ENCODE measurements at places on chromosomes 6 and 20.

DNA sequence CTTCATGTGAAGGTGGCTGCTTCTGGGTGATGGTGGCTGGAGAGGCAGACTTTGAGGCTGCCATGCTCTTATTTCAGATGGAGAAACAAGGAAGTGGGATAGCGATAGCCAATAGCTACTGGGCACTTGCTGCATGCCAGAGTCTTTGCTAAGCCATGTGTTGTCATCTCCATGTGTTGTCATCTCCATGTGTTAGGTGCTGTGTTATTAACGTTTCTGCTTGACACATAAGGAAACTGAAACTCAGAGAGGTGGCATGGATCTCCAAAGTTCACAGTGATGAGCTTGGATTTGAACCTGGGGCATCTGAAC is 16.9 kb downstream of the KIAA1755 start:
- no peak for DNase-seq

DNA sequence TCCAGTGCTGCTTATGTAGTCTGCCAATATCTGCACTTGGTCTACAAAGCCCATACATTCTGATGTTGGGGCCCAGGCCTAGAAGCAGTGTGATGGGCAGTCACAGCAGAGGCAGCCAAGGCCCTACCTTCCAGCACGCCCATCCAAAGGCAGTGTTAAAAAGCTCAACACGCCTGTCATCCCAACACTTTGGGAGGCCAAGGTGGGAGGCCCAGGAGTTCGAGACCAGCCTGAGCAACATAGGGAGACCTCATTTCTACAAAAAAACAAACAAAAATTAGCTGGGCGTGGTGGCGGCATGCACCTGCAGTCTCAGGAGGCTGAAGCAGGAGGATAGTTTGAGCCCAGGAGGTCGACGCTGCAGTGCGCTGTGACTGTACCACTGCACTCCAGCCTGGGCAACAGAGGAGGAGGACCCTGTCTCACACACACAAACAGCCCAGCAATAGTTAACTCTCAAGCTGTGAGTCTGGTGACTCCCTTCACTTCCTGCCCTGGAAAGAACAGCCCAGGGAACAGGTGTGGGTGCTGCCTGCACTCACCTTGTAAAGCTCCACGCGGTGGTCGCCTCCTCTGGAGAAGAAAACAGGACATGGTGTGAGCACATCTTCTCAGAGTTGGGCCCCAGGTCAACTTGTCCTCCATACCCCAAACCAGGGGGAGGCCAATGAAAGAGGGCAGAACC is 68.8 kb downstream of the PYGB start:
- DNase-seq: no peak

DNA sequence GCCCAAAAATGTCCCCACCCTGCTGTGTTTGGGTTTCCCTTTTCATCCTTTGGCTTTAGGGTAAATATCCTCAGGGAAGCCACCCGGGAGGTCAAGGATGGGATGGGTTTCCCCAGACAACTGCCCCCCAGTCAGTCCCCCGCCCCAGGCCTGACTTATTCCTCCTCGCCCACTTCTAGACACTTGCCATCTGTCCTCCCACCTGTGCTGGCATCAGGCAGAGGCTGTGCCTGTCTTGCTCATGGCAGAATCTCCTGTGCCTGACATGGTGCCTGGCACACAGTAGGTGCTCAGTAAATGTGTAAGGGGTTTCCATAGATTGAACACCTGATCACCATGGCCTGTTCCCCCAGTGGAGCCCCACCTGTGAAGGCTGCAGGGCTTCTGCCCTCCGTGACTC is 141.8 kb downstream of the PHACTR3 start:
- no peak for DNase-seq

DNA sequence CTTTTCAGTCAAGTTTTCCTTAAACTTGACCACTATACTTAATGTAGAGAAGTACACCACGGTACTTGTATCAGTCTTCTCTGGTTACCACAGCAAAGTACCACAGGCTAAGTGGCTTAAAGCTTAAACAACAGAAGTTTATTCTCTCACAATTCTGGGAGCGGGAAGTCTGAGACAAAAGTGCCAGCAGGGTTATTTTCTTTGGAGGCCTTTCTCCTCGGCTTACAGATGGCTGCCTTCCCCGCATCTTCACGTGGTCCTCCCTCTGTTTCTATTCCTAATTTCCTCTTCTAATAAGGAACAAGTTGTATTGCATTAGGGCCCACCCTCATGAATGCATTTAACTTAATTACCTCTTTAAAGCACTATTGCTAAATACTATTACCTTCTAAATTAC is 258.0 kb downstream of the PLCB1 start:
- no peak for DNase-seq

- DNase-seq: peak; percentile 52
These were observed 102.3 kb downstream of the EDN3 start for GRCh38 chr20:59402681-59403080.

DNA sequence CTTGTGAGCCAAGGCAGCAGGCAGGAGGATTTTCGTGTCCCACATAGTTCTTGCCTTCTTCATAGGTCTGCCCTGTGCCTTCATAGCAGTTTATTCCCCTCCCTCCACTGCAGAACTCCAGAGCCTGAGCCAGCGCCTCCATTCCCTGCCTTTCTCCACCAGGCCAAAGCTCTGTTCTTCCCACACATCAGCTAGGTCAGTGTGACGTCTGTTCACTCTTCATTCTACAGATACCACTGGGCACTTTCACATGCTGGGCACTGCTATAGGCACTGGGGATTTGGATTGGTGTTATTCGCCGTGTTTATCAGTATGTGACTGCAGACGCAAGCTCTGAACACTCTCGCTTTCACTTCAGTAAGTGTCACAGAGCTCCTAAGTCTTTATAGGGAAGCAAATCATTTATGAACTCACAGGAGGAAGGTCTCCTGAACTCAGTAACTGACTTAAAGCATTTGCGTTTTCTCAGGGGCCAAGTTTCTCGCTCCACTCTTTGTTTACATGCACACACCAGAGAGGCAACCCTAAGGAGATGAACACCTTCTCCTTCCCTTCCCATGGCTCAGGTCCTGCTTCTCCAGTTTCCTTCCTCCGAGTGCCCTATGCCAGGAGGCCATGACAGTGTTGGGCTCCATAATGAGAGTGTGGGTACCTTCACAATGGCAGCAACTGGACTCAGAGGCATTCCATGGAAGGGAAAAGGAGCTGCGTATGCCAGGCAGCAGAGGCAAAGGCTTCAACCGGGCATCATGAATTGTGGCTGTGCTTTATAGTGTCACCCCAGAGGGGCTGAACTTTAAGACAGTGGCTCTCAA is 6.3 kb upstream of the APMAP start:
- DNase-seq: no peak
